Sciatic nerve (tissue), 2 donors: ENCODE measurements at places on chromosomes 11 and 22. TPM values are rescaled to one million over a fixed set of nuclear protein-coding genes. Genes with fewer than 3 reads are reported as not detected.

The HTR3A gene
- total RNA-seq = not detected

The CREB3L1 gene
- 20.8 TPM for total RNA-seq

The CEND1 gene
- total RNA-seq = not detected

The WBP2NL gene
- total RNA-seq = 9.4 TPM

The MS4A6A gene
- total RNA-seq = 87.6 TPM

The FGF19 gene
- not detected for total RNA-seq

The ESAM gene
- 61.0 TPM for total RNA-seq

The TRIM51 gene
- total RNA-seq = not detected

The MUC6 gene
- not detected for total RNA-seq

The EFCAB6 gene
- 4.4 TPM for total RNA-seq

The RAB39A gene
- 2.3 TPM for total RNA-seq

The PKP3 gene
- total RNA-seq = 0.49 TPM

The SYT12 gene
- 0.71 TPM for total RNA-seq

The GAB4 gene
- 0.85 TPM for total RNA-seq

The MIOX gene
- not detected for total RNA-seq

The MUC5B gene
- total RNA-seq = 0.71 TPM

The MRGPRE gene
- not detected for total RNA-seq

The FERMT3 gene
- total RNA-seq = 20.7 TPM

The OR51E2 gene
- total RNA-seq = 0.45 TPM

The DBX1 gene
- total RNA-seq = not detected

The PKNOX2 gene
- 17.3 TPM for total RNA-seq

The GALNT18 gene
- total RNA-seq = 19.0 TPM

The C1QTNF5 gene
- 27.7 TPM for total RNA-seq

The LIN7C gene
- total RNA-seq = 40.8 TPM

The OR52A1 gene
- not detected for total RNA-seq

The FJX1 gene
- total RNA-seq = 3.9 TPM

The EMID1 gene
- total RNA-seq = 3.7 TPM

The CNIH2 gene
- total RNA-seq = 1.3 TPM

The MMP12 gene
- 0.22 TPM for total RNA-seq

The MYEOV gene
- 1.2 TPM for total RNA-seq
